NCI-H2081 (cell line): ENCODE measurements at places on chromosomes 11 and 22.

DNA sequence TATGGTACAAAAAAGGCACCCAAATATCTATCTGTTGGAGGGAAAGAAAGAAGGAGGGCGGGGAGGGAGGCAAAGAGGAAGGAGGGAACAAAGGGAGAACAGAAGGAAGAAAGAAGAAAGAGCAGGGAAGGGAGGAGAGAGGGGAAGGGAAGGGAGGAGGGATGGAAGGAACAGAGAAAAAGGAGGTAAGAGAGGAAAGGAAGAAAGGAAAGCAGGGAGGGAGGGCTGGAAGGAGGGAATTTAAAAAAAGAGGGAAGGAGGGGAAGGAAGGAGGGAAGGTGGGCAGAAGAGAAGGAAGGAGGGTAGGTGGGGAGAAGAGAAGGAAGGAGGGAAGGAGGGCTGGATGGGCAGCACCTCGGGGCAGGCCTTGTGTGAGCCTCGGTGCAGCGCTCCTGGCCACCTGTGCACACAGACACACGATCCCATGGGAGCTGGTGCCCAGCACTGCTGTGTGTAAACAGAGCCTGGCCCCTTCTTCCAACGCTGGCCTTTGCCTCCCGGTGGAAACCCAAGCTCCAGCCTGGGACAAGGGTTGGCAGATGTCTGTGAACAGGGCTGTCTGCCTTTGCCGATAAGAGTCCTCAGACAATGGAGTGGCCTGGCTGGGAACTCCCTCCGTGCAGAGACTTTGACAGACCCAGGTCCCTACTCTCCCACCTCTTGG lies 23.2 kb downstream of the SMIM38 start:
- no peak for DNase-seq

GRCh38 chr11:68038718-68039525 lies at the start of gene TCIRG1:
TCIRG1 (plus strand) TSS chr11:68039025; CDS start chr11:68041272, 2,247 bp downstream.
- DNase-seq: no peak

- DNase-seq: no peak
Observed at GRCh38 chr11:90556606-90557005, 333.8 kb upstream of the CHORDC1 start.

DNA sequence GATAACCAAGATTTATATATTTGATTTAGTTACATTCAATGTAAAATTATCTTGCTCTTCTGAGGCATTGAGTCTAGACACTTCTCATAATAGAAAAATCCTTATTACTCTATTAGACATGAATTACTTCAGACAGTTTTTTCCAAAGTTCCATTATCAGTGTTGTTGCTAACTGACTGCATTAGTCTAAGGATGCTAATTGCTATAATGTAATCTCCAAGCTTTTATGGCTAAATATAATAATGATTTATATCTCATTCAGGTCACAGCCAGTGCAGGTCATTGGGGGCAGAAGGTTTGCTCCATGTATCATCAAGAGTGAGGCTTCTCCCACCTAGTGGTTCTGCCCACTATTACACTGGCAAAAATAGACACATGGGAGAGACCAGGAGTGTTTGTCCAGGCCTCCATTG lies 377.2 kb upstream of the DDI1 start:
- no peak for DNase-seq

- DNase-seq: no peak
Observed at GRCh38 chr11:60870733-60871377, 3.5 kb downstream of the ZP1 start.

GRCh38 chr11:63866211-63866610 lies 27.3 kb downstream of the MARK2 start:
- DNase-seq: peak; percentile 54

DNA sequence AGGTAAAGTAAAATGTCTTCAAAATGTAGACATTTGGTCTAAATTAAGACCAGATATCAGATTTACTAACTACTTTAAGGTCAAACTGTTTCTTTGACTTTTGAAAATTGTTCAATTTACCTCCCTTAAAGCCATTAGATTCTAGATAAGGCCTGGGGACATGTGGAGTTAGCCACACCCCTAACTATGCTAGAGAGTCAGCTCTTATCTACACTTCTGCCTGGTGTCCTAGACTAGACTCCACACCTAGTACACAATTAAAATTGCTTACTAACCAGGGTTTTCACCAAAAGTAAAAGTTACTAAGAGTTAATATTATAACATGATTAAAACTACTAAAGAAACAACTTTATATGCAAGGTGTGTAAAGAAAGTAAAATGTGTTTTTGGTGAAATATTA lies 43.6 kb upstream of the DBX1 start:
- no peak for DNase-seq

- no peak for DNase-seq
Observed at GRCh38 chr22:20436768-20437612, 635 bp downstream of the SCARF2 start.

DNA sequence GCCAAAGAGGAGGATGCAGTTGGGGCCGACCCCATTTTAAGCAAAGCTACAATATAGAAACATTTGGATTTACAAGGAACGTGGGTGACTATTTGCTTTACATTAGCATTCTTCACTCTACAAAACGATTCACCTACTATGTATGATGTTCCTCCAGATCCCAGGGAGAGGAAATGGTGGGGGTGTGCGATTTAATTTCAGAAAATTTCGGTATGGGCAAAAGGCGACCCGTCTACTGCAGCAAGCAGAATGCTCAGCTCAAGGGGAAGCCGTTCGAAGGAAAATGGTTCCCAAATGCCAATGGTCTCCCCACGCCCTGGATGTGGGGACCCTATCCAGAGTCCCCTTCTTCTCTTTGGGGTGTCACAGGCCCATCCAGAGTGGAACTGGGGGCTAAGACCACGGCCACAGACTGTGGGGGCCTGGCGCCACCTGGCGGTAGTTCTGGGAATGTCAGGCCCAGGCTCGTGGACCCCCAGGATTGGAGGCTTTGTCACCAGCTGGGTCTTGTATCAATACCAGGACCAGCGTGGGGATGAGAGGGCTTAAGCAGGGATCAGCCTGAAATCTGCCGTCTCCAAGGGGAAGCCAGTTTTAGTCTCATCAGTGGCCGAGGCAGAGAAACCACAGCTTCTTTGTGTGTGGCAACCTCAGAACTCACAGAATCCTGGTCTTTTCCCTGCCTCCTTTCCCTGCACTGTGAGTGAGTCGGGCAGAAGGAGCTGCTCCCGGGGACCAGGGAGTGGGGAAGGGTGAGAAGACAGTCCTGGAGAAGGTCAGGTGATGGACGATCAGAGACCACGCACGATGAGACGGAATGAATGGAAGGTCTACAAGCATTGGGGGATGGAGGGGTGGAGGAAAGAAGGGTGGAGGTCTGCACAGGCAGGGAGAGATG lies 8.4 kb downstream of the LRRC10B start:
- no peak for DNase-seq

DNA sequence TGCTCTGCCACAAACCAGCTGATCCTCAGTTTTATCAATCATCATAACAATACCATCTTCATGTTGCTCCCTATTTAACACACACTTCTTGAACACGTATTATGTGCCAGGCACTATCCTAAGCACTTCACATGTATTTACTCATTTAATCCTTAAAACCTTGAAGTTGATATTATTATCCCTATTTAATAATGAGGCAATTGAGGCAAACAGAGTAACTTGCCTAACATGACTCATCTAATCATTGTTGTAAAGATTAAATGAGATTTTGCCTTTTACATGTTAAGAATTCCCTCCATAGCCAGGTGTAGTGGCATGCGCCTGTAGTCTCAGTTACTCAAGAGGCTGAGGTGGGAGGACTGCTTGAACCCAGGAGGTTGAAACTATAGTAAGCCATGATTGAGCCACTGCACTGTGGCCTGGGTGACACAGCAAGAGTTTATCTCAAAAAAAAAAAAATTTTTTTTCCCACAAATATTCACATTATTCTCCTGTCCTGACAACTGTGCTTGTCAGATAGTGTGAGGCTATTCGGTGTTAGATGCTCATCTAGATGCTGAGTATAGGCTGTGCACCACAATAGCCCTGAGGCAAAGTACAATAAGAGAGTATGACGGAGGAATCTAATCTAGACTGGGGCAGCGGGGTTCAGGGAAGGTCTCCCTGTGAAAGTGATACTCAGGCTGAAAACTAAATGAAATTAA lies 13.4 kb downstream of the CKAP5 start:
- DNase-seq: no peak

DNA sequence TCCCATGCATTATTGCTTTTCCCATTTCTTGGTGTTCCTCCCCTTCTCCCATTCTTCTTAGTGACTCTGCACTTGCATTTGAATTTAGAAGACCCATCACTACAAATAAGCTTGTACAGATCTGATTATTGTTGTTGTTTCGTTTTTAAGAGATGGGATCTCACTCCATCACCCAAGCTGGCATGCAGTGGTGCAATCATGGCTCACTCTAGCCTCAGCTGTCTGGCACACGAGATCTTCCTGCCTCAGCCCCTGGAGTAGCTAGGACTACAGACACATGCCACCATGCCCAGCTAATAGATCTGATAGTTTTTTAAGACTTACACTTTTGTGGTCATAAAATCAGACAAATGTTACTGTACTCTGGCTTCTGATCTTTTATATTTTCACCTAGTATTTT lies 252.1 kb downstream of the DDX10 start:
- DNase-seq: no peak

GRCh38 chr11:76763573-76764346 lies 19.4 kb upstream of the TSKU start:
- DNase-seq: no peak

- peak; percentile 10 for DNase-seq
Observed at GRCh38 chr11:20161230-20161918, 1.1 kb upstream of the DBX1 start.

DNA sequence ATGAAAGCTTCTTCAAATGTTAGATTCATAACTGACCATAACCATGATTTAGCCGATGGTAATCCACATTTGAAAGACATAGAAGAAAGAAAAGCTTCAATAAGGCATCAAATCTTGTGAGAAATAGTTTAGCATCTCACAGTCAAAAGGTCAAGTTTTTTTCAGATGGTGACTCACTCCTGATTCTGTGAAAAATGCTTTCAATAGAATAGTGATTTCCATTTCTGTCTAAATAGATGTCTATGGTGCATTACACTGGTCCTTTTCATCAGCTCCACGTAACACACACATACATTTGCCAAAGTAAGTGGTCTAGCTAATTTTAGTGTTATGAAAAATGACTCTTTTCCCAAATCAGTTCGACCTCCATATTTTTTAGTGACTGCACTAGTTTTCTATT lies 139.2 kb downstream of the LRRC4C start:
- DNase-seq: no peak

DNA sequence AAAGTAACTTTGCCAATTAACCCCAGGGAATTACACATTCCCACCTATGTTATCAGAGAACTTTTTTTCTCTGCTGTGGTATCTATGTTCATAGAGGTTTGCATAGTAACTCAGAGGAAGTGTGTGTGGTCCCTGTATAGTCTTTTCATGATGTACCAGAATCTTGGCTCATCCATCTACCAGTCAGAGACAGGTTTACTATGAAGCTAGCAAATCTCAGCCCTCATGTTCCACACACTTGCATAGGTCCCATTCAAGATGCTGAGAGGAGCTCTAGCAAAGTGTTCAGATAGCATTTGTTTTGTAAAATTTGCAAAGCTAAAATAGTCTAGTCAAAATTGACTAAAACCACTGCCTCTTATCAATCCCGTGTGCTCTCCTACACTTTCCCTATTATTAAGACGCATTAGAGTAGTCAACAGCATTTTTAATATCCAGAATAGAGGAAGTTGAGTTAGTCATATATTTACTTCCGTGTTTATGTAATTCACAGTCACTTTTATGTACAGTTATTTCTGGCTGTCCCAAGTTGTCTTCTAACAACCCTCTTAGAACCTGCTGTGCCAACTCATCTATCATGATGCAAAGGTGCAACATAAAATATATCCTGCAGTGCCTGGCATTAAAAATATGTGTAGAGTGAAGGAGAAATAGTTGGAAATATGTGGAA lies 184.2 kb downstream of the FAM76B start:
- DNase-seq: no peak

DNA sequence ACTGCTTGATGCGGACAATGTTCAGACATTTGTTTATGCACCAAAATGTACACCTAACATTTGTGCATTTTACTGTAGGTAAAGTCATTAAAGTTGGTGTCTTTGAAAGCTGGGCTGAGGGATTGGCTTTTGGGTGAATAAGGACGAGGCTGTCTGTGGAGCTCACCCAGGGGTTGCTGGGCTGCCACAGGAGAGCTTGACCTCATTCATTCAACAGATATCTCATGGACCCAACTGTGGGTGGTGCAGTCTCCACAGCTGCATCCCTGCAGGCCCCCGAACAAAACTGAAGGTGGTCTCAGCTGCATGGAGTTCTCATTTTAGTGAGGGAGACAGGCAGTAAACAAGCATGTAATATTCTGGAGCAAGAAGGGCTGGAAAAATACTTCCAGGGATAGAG lies 32.7 kb downstream of the SGSM3 start:
- no peak for DNase-seq

DNA sequence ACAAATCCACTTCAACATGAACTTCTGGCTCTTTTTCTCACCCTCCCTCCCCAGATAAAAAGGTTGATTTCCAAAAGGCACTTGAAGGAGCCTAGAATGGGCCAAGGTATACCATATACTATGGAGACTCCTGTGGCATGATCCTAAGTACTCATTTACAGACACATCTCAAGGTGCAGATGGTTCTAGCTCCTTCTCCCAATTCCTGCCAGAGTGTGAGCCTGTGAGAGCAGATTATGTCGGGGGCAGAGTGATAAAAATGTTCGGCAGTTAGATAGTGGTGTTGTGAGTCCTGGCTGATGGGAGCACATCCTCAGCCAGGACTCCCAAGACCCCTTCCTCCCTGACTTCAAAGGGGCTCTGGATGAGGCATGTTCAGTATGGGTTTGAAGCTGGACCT lies 8.2 kb upstream of the SEC14L3 start:
- no peak for DNase-seq

GRCh38 chr11:63853476-63853875 lies 14.6 kb downstream of the MARK2 start:
- no peak for DNase-seq

DNA sequence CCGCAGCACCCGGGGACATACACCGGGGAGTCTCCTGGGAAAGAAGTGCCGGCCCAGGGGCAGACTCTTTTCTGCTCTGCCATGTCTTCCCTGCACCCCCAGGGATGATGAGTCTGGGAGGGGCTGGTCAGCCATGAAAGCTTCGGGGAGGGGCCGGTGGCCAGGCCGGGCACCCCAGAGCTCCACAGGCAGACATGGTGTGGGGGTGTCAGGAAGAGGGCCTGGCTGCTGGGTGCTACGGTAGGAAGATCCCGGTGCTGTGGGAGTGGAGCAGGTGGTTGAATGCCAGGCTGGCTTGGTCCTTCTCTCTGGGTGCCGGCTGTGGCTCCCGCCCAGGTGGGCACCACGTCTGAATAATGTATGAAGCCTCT lies 17.4 kb downstream of the LSP1 start:
- no peak for DNase-seq

DNA sequence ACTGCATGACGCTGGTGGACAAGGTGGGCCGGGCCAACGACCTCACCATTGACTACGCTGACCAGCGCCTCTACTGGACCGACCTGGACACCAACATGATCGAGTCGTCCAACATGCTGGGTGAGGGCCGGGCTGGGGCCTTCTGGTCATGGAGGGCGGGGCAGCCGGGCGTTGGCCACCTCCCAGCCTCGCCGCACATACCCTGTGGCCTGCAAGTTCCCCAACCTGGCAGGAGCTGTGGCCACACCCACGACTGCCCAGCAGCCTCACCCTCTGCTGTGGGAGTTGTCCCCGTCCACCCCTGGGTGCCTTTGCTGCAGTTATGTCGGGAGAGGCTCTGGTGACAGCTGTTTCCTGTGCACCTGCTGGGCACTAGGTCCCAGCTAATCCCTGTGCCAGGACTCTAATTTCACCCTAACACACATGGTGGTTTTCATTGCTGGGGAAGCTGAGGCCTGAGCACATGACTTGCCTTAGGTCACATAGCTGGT lies 49.0 kb upstream of the PPP6R3 start:
- peak; percentile 57 for DNase-seq

GRCh38 chr22:46748908-46749675 lies 11.0 kb upstream of the CERK start:
- no peak for DNase-seq
